Fibroblast of skin of right quadriceps (primary cell): ENCODE measurements at places on chromosomes 3 and 15.

GRCh38 chr3:142275856-142276255 is 50.5 kb upstream of the GK5 start:
- DNase-seq: peak; percentile 88

GRCh38 chr3:127413318-127413673 is 125.5 kb upstream of the PRR20G start:
- DNase-seq: no peak

- DNase-seq: peak; percentile 82
These were observed 112.2 kb upstream of the SLC4A7 start for GRCh38 chr3:27596334-27596841.

GRCh38 chr3:140007911-140008869 is 73.2 kb downstream of the CLSTN2 start:
- DNase-seq: no peak

GRCh38 chr3:73753985-73754384 is 129.2 kb upstream of the PDZRN3 start:
- no peak for DNase-seq
